ENCODE measurements at places on chromosomes 3 and 15. TPM values are rescaled to one million over a fixed set of nuclear protein-coding genes. Genes with fewer than 3 reads are reported as not detected.

PPM1L gene
- total RNA-seq = 1.1 TPM

- no peak overlapping the region for H3K4me3 ChIP-seq
- H3K36me3 ChIP-seq = 0 out of 2 replicates have a peak, but pooled peaks cover 6% of the 10 kb centered on the region
These were observed 150.0 kb downstream of the OCA2 start for GRCh38 chr15:27949089-27949488.

GRCh38 chr15:57720867-57721266, 14.4 kb downstream of the POLR2M start:
- no peak overlapping the region for H3K27ac ChIP-seq
- no peaks in the 10 kb centered on the region for H3K27me3 ChIP-seq
- H3K4me3 ChIP-seq = no peak overlapping the region
- DNase-seq = no peak

- H3K4me3 ChIP-seq = no peak overlapping the region
- no peak for DNase-seq
- peaks cover 6% of the 10 kb centered on the region for H3K27me3 ChIP-seq
- H3K27ac ChIP-seq = no peak overlapping the region
- no peaks in the 10 kb centered on the region for H3K4me1 ChIP-seq
These were observed 59.5 kb upstream of the DCLK3 start for GRCh38 chr3:36823806-36824205.

FAM81A gene
- not detected for total RNA-seq

DNA sequence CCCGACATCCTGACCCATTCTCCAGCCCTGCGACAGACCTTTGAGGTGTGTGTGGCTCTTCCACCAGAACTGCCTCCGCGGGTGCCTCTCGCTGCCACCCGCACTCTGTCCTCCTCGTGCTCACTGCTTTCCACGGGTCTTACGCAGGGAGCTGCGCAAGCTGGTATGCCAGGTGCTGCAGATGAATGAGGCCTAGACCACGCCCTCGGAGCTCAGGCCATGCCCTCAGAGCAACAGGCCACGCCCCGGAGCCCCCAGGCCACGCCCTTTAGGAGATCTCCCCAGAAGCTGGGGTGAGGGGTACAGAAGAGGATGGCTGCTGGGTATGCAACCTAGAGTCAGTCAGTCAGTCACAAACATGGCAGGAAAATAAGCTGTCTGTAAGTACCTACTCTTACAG, 300.3 kb downstream of the GABRG3 start:
- H3K27ac ChIP-seq = no peak overlapping the region
- DNase-seq = no peak
- H3K4me3 ChIP-seq = no peak overlapping the region
- H3K4me1 ChIP-seq = no peaks in the 10 kb centered on the region
- no peaks in the 10 kb centered on the region for H3K36me3 ChIP-seq
- H3K27me3 ChIP-seq = peaks cover 2% of the 10 kb centered on the region

- no peak overlapping the region for H3K27ac ChIP-seq
- H3K36me3 ChIP-seq = peaks cover 8% of the 10 kb centered on the region
- no peak overlapping the region for H3K4me3 ChIP-seq
- DNase-seq = no peak
These were observed 6.1 kb downstream of the MST1 start for GRCh38 chr3:49683162-49683561.

- no peak for DNase-seq
These were observed 142.0 kb upstream of the CBLB start for GRCh38 chr3:106010829-106011228.

HES1 gene
- 13.7 TPM for total RNA-seq
